ENCODE measurements at places on chromosomes 7 and 10.

DNA sequence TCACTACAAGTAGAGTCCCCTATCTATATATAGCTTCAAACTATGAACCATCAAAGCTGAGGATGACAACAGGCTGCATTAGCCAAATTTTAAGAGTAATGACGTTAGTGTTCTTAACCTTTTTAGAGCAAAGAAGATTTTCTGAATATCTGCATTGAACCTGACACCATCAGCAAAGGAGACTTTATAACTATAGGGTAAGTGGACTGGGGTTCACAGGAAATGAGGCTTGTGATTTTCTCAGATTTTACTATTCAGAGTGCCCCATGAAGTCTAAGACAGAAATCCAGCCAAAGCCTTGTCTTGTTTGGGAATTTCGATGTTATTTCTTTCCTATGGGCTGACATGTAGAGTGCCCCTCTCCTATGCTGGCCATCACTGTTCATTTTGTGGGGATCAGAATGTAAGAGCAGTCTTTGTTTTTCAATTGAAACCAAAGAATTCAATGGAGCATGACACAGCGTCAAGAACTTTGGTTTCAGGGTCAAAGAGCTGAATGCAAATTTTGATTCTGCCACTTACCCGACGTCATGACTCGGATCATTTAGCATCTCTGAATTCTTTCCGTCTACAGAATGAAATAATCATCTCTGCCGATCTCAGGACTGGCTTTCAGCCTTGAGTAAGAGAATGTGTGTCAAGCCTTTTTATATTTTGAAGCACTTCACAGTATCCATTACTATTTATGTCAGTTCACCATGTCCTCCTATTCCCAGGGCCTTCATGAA, 52.7 kb downstream of the DENND11 start:
- no peak for DNase-seq

- DNase-seq: peak; percentile 3
Observed at GRCh38 chr7:3301831-3302618, 973 bp downstream of the SDK1 start.

DNA sequence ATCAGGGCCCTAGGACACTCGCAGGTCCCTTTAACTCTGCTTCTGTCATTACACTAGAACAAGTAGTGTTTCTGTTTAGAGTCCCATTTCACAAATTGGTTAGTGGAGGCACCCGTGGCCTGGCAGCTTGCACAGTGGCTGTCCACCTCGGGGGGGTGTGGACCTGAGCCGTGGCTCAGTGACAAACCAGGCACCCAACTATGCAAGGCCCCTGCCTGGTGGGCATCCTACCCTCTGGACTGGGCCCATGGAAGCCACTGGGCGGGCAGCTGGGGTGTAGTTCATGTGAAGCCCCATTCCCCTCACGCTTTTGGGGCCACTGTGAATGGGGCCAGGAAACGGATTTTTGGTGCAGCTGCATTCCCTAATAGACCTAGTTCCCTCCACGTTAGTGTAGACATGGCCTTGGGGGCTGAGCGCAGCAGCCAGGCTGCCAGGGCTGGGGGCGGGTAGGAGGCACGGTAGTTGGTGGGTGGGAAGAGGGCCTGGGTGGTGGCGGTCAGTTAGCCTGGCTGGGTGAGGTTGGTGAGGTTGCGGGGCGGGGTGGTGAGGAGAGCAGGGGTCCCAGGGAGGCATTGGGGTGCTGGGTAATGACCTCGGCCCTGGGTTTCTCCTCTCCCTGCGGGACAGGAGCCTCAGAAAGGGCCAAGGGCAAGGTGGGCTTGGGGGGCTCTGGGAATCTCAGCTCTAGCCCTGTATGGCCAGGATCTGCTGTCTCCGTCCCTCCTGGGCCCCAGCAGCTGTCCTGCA, 18.7 kb downstream of the ZNF316 start:
- DNase-seq: no peak

GRCh38 chr10:132498562-132499366, 38.8 kb upstream of the INPP5A start:
- no peak for DNase-seq

DNA sequence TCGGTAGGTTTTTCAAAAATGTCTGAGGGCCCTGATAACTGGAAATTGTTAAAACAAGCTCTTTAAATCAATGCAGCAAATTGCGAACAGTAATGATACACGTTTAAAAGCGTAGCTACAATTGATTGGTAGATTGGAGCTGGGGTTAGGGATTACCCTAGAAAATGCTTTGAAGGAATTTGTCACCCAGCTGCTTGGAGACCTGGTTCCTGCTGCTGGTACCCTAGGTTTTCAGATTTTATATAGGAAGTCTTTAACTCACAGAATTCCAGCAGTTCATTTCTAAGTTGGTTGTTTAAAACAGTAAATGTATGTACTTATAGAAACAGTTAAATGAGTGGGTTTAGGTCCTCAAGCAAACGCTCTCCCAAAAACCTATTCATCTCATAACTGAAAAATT, 1.5 kb downstream of the HECTD2 start:
- no peak for DNase-seq

DNA sequence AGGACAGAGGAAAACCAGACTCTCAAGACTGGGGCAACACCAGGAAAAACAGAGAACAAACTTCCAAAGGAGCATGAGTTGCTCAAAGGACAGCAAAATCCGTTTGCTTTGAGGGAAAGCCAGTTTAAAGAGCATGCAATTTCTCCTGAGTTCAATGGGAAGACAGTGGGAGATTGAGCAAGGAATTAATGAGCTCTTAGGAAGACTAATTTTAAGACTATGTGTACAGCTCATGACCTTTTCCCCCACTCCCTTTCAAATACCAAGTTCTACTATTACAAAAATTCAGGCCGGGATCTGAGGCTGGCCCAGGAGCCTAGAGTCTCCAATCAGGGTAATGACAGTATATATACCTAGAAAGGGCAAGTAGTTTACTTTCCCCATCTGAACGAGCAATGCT, 79.2 kb downstream of the EPDR1 start:
- DNase-seq: no peak

DNA sequence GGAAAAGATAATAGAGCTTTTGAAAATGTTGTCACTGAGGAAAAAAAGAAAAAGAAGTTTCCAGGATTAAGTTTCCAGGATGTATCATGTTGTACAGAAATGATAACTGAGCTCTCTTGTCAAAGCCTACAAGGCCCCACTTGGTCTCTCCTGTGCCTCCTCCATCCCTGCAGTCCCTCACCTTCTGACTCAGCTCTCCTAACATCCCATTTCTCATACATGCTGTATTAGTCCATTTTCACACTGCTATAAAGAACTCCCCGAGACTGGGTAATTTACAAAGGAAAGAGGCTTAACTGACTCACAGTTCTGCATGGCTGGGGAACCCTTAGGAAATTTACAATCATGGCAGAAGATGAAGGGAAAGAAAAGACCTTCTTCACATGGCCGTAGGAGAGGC, 3.8 kb upstream of the DGKI start:
- no peak for DNase-seq

DNA sequence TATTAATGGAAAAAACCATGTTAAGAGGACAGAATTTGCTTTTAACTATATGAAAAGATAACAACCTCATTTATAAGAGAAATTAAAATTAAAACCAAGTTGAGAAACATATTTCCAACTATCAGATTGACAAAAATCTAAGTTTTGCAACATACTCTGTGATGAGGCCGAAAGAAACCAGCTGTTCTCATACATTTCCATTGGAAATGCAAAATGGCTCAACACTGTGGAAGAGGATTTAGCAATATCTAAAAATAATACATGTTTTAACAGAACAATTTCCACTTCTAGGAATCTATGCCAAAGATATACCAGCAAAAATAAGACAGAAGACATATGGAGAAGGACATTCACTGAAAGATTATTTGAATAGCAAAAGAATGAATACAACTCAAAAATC, 268.8 kb downstream of the DYNC1I1 start:
- no peak for DNase-seq

DNA sequence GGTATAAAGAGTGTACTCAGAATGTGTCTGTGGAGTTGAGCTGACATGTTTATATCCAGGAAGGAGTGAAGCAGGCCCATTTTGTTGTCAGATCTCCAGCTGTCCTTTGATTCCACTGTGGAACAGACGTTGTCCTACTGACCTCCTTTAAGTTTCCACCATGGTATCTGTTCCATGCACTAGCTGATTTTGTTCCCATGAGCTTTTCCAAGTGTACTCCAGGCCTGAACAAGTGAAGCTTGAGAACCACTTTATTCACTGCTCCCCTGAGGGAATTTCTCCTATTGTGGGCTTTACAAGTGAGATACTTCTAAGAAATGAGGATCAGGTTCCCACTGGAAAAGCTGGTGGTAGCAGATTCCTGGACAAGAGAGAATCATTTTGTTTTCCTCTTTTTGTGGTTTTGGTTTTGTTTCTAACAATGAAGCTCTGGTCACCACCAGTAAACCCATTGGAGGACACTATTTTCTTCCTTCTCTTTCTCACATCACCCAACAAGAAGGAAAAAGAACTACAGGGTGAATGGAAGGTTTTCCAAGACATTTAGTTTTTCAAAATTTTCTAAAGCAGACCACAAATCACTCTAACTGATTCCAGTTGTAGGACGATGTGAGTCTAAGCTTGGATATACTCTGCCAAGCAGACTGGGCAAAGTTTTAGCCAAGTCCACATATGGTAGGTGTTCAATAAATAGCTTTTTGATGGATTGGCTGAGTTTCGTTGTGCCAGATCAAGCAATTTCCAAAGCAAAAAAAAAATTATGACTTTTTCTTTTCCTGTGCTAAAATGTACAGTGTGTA, 144.2 kb downstream of the JCAD start:
- no peak for DNase-seq

DNA sequence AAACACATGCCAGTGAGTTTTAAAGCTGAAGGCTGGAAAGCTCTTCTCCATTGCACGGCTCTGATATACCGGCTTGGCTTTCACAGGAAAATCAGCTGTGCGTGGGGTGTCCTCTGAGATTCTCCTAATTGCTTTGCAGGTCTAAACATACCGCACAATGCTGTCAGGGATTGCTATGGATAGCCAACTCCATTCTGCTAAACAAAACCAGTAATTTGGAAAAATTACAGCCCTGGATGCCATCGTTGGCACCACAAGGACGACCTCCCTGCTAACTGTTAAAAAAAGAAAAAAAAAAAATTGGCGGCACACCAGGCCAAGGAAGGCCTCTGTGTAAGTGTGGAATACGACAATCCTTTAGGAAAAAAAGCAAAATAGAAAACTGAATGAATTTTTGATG, 118.6 kb upstream of the ADARB2 start:
- no peak for DNase-seq

GRCh38 chr10:114305521-114305925, 66.5 kb downstream of the VWA2 start:
- no peak for DNase-seq

DNA sequence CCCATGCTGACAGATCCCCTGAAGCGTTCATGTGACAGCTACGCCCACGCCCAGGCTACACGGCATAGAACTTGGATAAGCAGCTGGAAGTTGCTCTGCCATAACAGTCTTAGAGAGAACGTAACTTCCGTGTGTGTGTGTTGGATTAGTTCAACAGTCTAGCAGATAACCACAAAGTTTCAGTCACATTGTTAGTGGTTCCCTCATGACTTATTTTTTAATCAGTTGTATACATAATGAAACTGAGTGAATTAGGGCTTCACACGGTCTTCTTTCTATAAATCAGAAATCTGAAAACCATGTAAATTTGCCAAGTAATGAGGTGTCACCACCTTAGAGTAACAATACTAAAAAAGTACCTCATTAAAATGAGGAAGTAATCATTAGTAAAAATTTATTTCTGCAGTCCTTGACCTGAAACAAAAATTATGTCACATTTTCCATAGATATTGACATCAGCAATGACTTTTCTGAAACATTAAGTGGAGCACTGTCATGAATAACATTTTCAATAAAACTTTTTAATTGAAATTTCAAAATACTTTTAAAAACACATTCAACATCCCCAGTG, 21.7 kb upstream of the MACC1 start:
- DNase-seq: no peak

GRCh38 chr10:123972481-123973401, 81.1 kb upstream of the CPXM2 start:
- DNase-seq: no peak

- DNase-seq: no peak
Observed at GRCh38 chr7:12731775-12732174, 44.3 kb downstream of the ARL4A start.

GRCh38 chr7:121219026-121219425, 109.8 kb upstream of the WNT16 start:
- no peak for DNase-seq

DNA sequence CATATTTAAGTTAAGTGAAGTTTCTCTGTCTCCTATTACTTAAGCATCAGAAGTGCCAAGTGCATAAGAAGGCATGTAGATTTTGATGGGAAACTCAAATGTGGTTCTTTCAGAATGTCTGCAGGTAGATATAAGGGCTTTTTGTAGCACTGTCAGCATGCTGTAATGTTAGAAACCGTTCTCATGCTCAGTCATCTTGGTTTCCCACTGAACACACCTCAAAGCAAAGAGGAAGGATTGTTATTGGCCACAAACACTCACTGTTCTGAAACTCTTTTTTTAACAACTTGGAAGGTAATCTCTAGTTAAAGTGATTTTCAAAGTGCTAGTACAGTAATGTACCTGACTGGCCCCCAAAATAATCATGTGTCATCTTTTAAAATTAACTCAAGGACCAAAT, 126.0 kb downstream of the AASS start:
- no peak for DNase-seq

DNA sequence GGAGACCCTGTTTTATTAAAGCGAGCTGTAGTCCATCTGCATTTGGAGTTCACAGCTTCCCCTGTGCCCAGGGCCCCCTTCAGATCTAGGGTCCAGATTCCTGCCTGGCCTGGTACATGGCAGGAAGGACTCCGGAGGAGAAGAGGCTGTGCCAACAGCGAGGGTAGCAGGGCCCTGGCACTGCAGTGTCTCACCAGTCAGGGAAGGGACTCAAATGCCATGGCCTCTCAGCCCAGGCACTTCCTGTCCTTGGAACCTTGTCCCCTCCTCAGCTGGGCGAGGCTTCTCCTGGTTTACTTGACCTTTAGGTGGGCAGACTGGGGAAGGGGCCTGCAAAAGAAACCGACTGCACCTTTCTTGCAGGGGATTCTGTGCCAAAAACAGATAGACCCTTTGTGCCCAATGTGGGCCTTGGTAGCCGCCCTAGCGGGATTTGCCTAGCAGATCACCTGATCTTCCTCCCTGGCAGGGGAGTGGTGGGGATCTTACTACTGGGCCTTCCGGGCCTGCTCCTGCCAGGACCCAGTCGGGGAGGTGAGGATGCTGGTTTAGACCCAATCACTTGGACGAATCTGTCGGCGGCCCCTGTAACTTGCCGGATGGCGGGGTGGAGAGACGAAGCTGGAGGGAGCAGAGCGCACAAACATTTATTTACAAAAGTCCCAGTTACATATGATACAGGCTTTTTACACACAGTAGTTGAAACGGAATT, 161.9 kb downstream of the RNF216 start:
- no peak for DNase-seq

GRCh38 chr10:113381981-113382509, 170.8 kb upstream of the HABP2 start:
- DNase-seq: no peak

GRCh38 chr7:24851786-24852185, 94.5 kb upstream of the GSDME start:
- peak; percentile 14 for DNase-seq

DNA sequence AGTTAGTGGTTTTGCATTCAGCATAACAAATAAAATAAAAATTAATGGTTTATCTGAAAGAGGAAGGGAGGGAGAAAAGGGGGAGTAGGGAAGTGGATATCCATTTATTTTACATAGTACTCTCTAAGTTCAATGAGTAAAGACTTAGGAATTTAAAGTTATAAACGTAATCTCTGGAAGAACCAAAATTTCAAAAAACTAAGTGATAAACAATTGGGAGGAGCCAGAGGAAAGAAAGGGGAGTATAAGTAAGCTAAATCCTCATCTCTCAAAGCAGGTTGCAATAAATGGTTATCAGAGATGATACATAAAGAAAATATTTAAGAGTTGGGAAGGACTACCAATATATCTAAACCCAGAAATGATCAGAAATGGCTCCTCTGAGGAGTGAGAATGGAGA, 46.4 kb downstream of the ANK3 start:
- DNase-seq: no peak

All from activated naive CD4-positive, alpha-beta T cell treated with Interleukin-2 at 50 U/mL for 16 hours (primary cell).